ENCODE measurements at places on chromosomes 2 and 18.

DNA sequence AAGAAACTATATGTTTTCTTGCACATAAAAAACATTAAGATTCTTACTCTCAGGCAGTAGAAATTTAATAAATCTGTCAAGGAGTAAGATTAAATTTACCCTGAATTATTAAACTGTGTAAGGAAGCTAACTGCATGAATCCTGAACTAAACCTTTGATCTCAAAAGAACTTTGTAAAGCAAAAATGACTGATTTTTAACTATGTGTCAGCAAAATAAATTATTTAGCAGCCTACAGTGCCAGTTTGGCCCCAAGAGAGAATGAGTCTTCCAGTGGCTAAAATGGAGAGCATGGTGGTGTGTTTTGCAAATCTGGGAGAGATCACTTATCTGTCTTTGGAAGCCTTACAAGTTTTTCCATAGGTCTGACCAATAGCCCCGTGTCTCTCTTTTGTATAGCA, 190.7 kb downstream of the THSD7B start:
- no peak for DNase-seq
- H3K36me3 ChIP-seq: no peaks in the 10 kb centered on the region
- no peaks in the 10 kb centered on the region for H3K4me1 ChIP-seq
- no peaks in the 10 kb centered on the region for H3K27me3 ChIP-seq
- no peak overlapping the region for H3K4me3 ChIP-seq

- H3K27ac ChIP-seq: no peak overlapping the region
- DNase-seq: no peak
- H3K4me3 ChIP-seq: no peak overlapping the region
- H3K36me3 ChIP-seq: peaks cover 9% of the 10 kb centered on the region
- peaks cover 2% of the 10 kb centered on the region for H3K27me3 ChIP-seq
Observed at GRCh38 chr2:23649303-23649702, 264.3 kb downstream of the KLHL29 start.

DNA sequence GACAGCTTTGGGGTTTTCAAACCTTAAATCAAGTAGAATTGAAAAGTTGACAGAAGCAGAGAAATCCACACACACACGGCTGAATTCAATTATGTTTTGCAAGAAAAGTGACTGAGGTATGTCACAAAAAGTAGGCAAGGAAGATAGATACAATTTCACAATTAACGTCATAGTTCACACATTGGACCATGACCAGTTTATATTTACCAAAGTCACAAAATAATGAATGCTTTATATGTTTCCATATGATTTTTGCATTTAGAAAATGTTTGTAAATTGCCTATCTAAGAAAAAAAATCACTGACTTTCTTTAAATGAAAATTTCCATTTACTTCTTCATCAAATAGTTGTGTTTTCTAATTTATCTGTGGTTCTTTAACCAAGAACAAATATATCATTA, 29.4 kb upstream of the ZNF516 start:
- H3K27ac ChIP-seq: no peak overlapping the region
- H3K27me3 ChIP-seq: peaks cover 14% of the 10 kb centered on the region
- no peak overlapping the region for H3K4me3 ChIP-seq
- no peak for DNase-seq
- peaks cover 6% of the 10 kb centered on the region for H3K4me1 ChIP-seq
- H3K36me3 ChIP-seq: no peaks in the 10 kb centered on the region

DNA sequence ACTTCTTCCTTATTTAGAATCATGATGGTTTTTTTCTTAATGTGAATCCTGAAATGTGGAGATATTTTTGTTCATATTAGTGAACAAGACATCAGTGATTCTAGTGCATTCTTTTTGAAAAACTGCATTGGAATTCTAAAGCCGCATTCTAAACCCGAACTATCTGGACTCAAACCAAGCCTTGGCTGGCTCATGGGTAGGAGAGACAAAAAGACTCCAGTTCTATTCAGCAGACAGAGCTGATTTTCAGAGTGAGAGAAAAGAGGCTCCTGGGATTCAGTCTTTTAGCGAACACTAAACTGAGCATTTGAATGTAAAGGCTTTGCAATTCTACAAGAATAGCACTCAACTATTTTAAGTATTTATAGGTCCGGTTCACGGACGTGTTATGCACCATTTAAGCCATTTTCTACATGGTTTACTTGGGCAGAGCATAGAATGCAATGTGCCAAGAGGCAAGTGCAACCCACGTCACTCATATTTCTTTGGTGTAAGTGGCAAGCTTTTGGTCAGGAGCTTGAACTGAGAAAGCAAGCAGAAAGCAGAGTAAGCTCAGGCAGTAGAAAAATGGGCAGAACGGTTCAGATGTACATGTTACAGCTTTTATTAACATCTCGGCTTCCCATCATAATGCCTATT, 227.3 kb upstream of the RAB12 start:
- no peak overlapping the region for H3K27ac ChIP-seq
- H3K36me3 ChIP-seq: no peaks in the 10 kb centered on the region
- no peak for DNase-seq
- H3K4me1 ChIP-seq: no peaks in the 10 kb centered on the region

DNA sequence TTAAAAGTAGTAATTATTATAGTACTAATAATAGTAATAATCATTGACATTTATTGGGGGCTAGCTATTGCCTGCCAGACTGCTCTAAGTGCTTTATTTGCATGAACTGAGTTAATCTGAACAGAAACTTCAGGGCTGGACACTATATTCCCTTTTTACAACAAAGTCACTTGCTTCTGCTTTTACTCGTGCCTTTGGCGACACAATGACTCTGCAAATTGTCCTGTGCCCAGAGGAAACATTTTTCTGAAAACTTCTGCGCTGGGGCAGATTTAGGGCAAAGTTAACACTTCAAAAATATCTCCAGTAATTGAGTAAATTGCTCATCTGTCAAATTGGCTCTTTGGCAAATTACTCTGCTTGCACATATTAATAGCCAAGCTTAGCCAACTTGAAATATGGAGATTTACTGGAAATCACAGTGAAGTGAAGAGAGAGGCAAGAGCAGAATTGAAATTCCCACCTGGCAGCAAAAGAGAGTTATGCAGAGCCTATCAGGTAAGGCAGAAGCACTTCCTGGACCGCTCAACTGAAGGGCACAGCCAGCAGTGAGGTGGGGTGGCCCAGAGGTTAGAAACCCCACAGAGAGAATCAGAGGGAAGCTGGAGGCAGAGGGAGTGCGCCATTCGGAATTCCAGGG, 36.3 kb downstream of the BMP10 start:
- H3K27me3 ChIP-seq: no peaks in the 10 kb centered on the region
- no peaks in the 10 kb centered on the region for H3K36me3 ChIP-seq
- no peak overlapping the region for H3K4me3 ChIP-seq
- no peak for DNase-seq
- H3K27ac ChIP-seq: no peak overlapping the region

DNA sequence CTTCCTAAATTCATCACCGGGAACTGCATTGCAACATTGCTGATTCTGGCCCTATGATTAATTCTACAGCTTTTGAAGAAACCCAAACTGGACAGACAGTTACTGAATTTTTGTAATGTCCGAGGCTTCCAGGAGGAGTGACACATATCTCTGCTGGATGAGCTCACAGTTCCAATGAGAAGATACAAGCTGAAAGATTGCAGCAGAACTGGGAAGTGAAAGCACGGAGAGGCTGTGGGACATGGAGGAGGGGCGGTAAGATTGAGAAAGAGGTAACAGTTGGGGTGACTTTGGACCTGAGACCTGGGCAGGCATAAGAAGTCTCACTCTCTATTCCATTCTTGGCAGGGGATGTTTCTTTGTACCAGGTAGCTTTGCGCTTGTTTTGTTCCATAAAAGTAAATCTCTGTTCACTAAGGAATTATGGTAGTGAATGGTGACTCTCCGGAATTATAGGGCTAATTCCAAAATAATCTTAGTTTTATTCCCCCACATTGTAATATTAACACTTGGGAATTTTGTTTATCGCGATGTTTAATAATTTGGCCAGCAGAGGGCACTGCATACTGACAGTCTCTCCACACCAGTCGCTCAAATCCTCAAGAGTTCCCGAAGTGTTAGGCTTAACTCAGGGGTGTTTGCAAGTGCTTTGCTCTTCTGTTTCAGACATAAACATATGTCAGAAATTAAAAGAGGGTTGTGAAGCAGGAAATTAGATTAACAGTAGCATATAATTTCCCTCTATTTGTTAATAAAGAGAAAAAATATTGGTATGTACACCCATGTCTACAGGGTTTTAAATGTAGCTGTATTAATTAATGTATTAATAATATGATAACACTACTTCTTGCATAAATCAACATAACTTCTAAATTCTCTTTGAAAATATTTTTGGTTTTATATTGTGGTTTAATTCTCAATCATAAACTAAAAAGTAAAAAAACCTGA, 201.4 kb downstream of the SOCS6 start:
- peaks cover 1% of the 10 kb centered on the region for H3K27me3 ChIP-seq
- H3K4me3 ChIP-seq: no peak overlapping the region
- no peak overlapping the region for H3K27ac ChIP-seq
- no peaks in the 10 kb centered on the region for H3K36me3 ChIP-seq

All from memory B cell (primary cell).